ENCODE measurements at places on chromosomes 11 and 22.
A peak's percentile ranks its signal among the peaks of the same experiment; 100 is the strongest.

DNA sequence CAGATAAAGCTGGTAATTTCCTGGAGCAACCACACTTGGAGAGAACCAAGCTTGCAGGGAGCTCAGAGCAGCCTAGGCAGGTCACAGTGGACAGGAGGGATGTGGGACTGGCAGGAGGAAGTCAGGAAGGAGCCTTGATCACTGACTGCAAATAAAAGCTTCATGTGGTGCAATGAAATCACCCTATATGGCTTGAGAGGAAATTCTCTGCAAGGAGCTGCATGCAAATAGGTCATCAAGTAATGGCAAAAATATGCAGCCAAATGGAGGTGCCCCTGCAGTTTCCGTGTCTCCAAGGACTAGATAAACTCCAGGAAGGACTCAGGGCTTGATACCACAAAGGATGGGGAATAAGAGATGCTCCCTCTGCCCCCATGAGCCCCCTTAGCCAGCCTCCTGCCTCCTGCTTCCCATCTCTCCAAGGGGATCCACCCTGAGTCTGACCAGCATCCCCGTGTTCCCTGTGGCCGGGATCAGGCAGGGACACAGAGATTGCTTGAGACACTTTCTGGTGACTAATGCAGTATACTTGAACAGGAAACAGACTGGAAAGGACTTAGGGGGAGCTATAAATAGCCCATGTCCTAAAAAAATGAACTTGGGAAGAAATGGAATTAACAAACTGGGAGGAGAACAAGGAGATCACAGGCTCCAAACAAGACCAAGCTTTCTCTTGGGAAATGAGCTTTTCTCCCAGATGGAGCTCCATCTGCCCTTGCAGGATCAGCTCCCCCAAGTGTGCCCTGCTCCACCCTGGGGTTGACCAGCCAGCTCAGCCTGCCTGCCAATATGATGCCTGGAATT is 23.9 kb upstream of the MICAL2 start:
- DNase-seq: peak; percentile 74

- no peak for DNase-seq
Observed at GRCh38 chr22:48819232-48819631, 1008.4 kb downstream of the BRD1 start.

DNA sequence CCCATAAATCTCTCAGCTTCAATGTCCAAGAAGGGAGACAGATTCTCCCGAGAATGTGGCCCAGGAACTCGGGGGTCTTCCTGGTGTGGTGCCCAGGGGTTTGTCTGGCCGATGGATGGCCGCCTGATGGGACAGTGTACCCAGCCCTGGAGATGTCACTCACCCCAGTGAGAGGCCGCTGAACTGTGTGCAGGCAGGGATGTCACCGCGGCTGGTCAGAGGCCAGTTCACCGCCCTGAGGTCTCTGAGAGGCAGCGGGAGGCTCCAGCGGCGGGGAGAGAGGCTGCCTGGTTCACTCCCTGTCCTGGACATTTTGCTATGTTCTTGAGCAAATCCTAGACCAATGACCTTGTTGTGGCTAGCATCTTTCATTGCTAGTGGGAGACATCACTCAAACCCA is 1349.5 kb downstream of the BRD1 start:
- no peak for DNase-seq

- peak; percentile 53 for DNase-seq
Observed at GRCh38 chr11:257766-258493, 20.3 kb upstream of the NLRP6 start.

GRCh38 chr11:41190437-41191082 is 268.9 kb downstream of the LRRC4C start:
- DNase-seq: no peak

- DNase-seq: no peak
Observed at GRCh38 chr11:10114593-10115404, 179.2 kb downstream of the SBF2 start.

- peak; percentile 50 for DNase-seq
Observed at GRCh38 chr11:27720277-27720830, 20.1 kb upstream of the BDNF start.

DNA sequence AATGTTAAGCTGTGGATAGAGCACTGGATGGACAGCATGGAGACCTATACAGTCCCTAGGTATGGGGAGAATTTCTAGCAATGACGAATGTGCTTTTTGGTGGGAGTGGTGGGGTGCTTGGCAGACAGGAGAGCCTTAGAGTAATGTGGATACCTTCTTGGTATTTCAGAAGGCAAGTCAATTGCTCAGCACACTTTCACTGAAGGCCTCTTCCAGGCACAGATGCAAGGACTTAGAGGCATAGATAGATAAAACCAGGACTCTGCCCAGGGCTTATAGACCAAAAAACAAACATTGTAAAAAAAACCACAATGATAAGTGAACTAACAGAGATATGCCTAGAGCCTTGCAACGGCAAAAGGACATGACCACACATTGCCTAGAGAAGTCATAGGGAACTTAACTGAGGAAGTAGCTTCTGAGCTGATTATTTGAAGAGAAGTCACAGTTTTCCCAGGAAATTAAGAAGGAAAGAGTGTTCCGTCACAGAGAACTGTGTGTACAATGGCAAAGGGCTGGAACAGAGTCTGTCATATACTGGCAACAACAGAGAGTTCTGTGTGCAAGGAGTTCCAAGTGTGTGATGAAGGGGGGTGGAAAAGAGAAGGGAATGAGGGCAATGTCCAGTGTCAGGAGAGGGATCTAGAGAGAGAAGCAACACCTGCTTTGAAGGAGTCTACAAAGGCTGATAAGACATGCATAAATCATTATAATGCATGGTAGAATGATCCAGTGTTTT is 65.9 kb upstream of the PICALM start:
- DNase-seq: no peak

DNA sequence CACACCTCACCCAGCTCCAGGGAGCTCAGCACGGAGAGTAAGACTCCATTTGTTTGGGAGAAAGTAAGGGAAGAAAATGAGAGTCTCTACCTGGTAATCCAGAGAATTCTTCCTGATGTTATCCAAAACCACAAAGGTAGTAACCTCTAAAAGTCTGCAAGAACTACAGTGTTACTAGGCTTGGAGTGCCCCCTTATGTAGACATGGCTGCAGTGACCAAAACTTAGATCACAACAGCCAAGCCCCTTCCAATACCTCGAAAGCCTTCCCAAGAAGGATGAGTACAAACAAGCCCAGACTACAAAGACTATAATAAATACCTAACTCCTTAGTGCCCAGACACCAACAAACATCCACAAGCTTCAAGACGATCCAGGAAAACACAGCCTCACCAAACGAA is 4.9 kb downstream of the UBE2L6 start:
- DNase-seq: no peak

DNA sequence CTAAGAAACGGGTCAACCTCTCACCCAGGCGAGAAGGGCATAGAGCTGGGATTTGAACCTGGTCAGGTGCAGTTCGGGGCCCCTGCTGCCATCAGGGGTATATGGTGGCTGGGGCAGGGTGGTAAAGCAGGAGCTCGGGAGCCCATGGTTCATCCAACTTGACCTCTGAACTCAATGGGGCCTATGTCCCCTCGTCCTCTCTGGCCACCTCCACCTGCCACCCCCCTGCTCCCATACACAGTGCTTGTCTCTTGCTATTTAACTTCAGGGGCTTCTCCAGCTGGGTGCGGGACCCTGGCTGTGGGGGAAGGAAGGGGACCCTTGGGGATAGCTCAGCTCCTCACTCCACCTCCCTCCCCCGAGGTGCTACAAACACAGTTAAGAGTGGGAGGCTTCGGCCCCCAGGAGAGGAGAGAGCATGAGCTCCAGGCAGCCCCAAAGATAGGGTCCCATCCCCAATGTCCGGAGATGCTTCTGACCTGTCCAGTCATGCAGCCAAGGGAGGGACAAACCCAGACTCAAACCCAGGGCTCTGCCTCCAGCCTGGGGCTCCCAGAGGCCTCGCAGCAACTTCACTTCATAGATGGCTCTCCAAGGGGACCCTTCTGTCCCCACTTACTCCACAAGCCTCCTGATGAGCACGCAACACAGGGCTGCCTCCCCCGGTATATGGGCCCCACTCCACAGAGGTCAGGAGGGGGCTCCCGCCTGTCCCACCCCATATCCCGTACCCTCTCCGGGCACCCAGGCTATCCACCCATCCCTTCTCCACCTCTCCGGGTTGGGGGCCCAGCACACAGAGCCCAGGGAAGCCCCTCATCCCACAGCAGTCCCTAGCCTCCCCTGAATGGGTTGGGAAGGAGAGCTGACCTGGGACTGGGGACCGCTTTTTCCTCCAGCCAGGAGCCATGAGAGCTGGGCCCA is 712 bp downstream of the IL2RB start:
- DNase-seq: no peak

- no peak for DNase-seq
Observed at GRCh38 chr22:48750282-48750681, 1077.4 kb downstream of the BRD1 start.

DNA sequence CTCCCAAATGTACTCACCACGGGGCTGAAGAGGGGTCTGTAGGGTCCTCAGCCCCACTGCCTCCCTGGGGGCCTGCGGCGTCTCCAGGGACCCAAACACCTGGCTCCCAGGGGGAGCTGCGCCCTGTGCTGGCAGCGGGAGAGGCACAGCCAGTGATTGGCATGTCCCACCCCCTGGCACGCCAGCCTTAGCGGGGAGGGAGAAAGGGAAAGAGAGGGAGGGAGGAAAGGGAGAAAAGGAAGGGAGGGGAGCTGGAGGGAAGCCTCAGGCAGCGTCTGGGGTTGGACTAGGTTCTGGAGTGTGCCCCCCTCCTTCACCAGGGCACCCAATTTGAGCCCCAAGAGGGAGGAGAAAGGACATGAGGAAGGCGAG is at the start of gene CHRM1:
TSS of gene CHRM1 (minus strand) at position 163 of the 372 bp plus-strand sequence. CDS start 10,263 bp downstream, outside the sequence.
- no peak for DNase-seq

- no peak for DNase-seq
Observed at GRCh38 chr11:92894197-92894596, 75.3 kb upstream of the MTNR1B start.

DNA sequence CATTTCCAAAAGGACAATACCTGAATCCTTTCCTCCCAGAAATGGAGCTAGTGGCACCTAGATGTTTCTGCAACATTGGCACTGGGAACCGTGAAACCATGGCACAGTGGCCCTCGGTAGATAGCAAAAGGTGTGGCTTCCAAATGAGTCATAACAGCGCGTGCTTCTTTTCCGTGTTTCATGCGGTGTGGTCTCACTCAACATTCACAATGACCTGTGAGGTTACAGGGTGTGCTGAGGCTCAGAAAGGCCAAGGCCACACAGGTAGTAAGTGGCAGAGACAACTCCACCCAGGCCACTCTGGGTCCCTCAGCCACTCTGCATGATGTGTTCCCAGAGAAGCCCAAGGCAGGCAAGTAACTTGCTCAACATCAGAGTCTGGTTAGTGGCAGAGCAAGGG is 67.4 kb downstream of the TP53I11 start:
- no peak for DNase-seq

DNA sequence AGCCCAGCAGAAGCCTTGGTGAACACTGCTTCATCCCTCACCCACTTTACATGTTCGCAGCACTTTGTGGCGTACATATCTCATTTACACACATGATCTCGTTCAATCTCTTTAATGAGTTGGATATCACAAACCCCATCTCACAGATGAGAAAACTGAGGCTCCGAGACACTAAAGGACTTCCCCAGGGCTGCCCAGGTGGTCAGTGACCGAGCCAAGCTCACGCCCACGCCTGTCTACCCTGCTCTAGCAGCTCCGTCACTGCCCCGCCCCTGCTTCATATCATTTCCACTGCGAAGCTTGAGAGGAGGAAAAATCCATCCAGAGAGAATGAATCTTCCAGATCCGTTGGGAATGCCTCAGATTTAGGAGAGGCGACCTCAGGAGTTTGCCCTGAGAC is 11.8 kb upstream of the DSCAML1 start:
- DNase-seq: no peak

DNA sequence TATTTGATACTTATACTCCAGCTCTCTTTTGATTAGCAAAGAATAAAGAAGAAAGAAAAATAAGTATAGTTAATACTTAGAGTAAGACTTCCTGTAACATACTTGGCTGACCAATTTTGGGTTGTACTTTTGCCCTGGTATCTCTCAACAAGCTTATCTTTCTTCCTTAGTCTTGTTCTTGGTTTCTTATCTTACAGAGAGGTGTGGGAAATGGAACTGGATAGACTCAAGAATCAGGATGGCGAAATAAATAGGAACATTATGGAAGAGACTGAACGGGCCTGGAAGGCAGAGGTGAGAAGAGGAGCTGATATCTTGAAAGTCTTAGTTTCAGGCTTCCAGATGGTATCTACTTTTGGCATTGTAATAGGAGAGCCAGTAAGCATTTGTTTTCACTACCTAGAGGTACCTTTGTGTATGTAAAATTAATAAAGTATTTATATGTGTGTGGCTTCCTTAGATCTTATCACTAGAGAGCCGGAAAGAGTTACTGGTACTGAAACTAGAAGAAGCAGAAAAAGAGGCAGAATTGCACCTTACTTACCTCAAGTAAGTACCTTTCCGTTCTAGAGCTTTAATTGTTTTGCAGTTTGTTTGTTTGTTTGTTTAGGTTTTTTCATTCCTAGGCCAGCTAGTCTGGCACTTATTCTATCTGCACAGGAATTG is 11.3 kb upstream of the BACE1-AS start:
- DNase-seq: no peak

DNA sequence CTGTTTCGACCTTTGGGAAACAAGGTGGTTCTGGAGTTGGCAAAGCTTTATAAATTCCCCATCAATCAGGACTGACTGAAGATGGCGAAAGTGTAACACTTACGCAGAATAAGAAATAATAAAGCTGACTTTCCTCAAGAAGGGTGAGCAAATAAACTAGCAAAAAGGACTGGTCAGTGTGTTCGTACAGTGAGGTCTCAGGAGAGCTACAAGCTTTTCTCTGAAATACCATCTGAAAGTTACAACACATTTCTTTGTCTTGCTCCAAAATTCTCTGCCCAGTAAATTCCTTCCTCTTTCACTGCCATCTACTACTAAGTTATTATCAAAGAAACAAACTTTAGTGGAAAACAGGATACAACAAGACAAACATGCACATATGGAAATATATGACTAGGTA is 13.4 kb downstream of the PITPNB start:
- DNase-seq: no peak

DNA sequence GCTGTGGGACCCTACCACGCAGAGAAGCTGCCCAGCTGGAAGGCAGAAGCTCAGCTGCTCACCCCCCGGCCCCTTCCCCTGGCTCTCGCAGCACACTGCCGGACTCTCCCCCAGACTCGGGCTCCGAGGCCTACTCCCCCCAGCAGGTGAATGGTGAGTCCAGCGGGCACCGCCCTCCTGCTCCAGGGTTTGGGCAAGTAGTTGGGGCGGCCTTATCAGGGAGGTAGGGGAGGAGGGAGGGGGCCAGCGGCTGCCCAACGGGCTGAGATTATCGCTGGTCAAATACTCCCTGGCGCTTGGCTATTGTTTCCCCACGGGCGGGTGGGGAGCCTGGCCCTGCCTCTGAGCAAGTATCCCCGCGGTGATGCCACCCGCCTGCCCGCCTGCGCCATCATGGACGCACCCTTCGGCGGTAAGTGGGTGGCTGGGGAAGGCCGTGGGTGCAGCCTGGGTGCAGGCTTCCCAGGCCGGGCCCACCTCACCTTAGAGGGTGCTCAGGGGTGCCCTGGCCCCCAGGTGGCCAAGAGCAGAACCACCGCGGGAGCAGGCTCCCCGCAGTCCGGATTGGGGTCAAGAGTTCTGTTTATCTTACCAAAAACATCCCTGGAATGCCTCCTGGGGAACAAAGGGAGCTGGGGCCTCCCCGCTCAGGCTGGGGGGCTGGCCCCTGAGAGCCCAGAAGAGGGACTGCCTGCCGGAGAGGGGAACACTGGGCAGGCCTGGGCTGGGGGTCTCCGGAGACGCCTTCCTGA is 16.9 kb downstream of the MYRF start:
- DNase-seq: no peak
